Activated naive CD4-positive, alpha-beta T cell treated with anti-CD3 and anti-CD28 coated beads for 36 hours (primary cell): ENCODE measurements at places on chromosomes 3 and 15. TPM values are rescaled to one million over a fixed set of nuclear protein-coding genes. Genes with fewer than 3 reads are reported as not detected.

The GCSAM gene
- total RNA-seq: 14.6 TPM

DNA sequence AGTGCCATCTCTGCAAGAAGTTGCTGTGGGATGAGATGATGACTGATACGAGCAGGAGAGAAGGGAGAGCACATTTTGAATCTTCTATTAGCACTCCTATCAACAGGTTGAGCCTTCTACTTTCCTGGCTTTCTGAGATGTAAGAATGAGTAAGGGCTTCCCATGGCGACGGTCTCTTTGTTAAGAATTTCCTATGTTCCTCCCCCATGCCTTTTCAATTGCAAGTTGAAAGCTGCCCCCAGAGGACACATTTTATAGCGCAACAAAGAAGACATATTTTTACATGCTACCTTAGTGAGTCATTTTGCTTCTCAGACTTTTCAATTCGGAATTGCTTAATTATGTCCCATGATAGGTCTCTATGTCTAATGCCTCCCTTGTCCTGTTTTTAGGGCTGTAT is 71.3 kb upstream of the LRTM1 start:
- H3K27me3 ChIP-seq: no peaks in the 10 kb centered on the region
- no peaks in the 10 kb centered on the region for H3K36me3 ChIP-seq
- no peak overlapping the region for H3K27ac ChIP-seq

GRCh38 chr3:11434017-11434526 is 161.9 kb downstream of the ATG7 start:
- no peak overlapping the region for H3K27ac ChIP-seq
- no peaks in the 10 kb centered on the region for H3K4me1 ChIP-seq
- H3K27me3 ChIP-seq: no peaks in the 10 kb centered on the region
- no peak overlapping the region for H3K4me3 ChIP-seq
- no peak for DNase-seq
- peaks cover 2% of the 10 kb centered on the region for H3K36me3 ChIP-seq

The SNRPA1 gene
- total RNA-seq: 205 TPM

The MYL3 gene
- total RNA-seq: not detected

DNA sequence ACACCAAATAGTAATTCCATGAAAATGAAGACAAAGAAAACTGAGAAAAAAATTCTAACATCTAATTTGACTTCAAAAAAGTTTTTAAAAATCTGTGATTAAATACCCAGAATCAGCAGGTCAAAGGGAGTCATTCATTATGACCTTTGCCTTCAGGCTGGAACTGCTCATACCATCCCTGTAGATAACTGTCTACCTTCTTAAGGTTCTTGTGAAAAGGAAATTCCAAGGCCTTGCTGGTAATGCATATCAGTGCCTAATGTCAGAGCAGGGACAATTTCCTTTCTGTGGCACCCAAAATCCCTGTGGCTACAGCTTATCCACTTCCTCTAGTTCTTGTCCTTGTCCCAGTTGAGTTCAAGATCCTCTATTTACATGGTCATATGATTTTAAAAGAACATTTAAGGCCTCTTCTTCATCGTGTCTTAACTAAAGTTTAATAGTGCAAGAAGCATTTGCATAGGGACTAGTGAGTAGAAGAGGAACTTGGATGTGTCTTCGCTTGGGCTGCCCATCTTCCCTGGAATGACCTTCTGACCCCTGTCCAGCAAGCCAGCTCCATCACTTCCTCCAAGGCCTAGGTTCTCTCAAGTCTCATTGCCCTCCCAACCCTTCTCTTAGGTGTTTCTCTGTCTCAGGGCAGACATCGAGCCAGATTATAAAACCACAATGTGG is 8.7 kb upstream of the PLCL2 start:
- H3K4me1 ChIP-seq: no peaks in the 10 kb centered on the region
- H3K36me3 ChIP-seq: no peaks in the 10 kb centered on the region
- no peak overlapping the region for H3K27ac ChIP-seq
- no peak overlapping the region for H3K4me3 ChIP-seq

GRCh38 chr15:92675485-92675884 is 19.9 kb upstream of the FAM174B start:
- no peaks in the 10 kb centered on the region for H3K4me1 ChIP-seq
- no peak for DNase-seq
- H3K27me3 ChIP-seq: peaks cover 4% of the 10 kb centered on the region
- no peaks in the 10 kb centered on the region for H3K36me3 ChIP-seq
- no peak overlapping the region for H3K4me3 ChIP-seq
- no peak overlapping the region for H3K27ac ChIP-seq

GRCh38 chr3:105883798-105884377 is 15.1 kb upstream of the CBLB start:
- H3K4me3 ChIP-seq: peak overlapping the region; percentile 5
- H3K27me3 ChIP-seq: no peaks in the 10 kb centered on the region
- DNase-seq: no peak
- H3K27ac ChIP-seq: no peak overlapping the region
- peaks cover 14% of the 10 kb centered on the region for H3K4me1 ChIP-seq
- H3K36me3 ChIP-seq: no peaks in the 10 kb centered on the region

DNA sequence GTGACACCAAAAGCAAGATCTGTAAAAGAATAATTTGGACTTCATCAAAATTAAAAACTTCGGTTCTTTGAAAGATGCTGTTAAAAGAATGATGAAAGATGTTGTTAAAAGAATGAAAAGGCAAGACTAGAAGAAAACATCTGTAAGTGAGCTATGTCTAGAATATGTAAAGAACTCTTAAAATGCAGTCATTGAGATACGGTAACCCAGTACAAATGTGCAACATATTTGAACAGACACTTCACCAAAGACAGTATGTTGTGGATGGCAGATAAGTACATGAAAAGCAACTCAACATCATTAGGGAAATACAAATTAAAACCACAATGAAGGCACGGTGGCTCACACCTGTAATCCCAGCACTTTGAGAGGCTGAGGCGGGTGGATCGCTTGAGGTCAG is 139.5 kb downstream of the LRIG1 start:
- no peak for DNase-seq
- no peak overlapping the region for H3K4me3 ChIP-seq
- peaks cover 3% of the 10 kb centered on the region for H3K36me3 ChIP-seq
- no peak overlapping the region for H3K27ac ChIP-seq

The SCAMP5 gene
- total RNA-seq: 0.38 TPM

- H3K4me1 ChIP-seq: peaks cover 30% of the 10 kb centered on the region
- no peak overlapping the region for H3K27ac ChIP-seq
- H3K27me3 ChIP-seq: peaks cover 9% of the 10 kb centered on the region
Measured at GRCh38 chr3:38027466-38028465, 1.7 kb downstream of the PLCD1 start.

- no peak for DNase-seq
- peaks cover 13% of the 10 kb centered on the region for H3K27me3 ChIP-seq
- H3K36me3 ChIP-seq: no peaks in the 10 kb centered on the region
- H3K4me3 ChIP-seq: no peak overlapping the region
Measured at GRCh38 chr15:38847666-38848065, 283.1 kb upstream of the RASGRP1 start.

The EPHB3 gene
- total RNA-seq: not detected

The WDR49 gene
- not detected for total RNA-seq

DNA sequence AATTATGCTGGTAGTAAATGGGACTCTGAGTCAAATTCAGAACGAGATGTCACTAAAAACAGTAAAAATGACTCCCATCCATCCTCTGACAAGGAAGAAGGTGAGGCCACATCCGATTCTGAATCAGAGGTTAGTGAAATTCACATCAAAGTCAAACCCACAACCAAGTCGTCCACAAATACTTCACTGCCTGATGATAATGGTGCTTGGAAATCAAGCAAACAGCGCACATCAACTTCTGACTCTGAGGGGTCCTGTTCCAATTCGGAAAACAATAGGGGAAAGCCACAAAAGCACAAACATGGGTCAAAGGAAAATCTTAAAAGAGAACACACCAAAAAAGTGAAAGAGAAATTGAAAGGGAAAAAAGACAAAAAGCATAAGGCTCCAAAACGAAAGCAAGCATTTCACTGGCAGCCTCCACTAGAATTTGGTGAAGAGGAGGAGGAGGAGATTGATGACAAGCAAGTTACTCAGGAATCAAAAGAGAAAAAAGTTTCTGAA is 15.1 kb upstream of the ZBTB47 start:
- H3K27ac ChIP-seq: no peak overlapping the region
- peak; percentile 70 for DNase-seq
- peaks cover 21% of the 10 kb centered on the region for H3K4me1 ChIP-seq
- H3K4me3 ChIP-seq: no peak overlapping the region

The GABRB3 gene
- total RNA-seq: not detected

DNA sequence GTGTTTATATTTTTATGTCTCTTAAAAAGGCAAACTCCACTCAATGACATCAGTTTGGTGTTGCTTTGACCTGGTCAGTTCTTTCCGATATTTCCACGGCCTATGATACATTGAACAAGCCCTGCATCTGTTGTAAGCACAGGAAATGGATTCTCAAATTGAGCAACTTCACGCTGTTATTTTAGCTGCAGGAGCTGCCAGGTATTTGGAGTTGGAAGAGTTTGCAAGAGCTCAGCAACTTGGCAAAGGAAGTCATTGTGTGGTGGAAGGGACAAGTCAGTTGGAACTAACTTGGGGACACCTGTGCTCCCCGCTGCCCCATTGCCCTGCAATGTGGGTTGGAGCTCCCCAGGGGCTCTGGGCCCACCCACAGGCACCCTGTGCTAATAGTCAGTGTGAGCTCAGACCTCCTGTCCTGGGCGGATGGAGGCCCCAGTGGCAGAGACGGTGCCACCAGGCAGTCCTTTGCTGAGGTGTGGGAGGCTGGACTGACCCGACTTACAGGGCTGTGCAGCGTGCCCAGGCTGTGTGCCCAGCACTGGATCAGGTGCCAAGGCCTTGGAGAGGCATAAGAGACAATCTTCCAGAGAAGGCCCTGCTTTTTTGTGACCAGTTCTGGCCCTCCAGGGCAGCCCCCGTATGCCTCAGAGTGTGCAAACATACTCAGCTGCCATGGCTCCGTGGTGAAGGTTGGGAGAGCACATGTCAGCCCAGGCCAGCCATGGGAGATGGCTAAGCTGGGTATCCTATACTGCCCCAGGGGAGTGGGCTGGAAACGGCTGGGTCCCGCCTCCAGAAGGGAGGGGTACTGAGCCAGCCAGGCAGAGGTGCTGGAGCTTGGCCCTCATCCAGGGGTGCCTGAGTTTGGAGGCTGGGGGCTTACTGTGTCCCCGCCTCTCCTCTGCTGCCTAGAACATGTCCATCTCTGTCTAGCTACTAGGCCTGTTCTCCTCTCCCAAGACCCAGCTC is 43.5 kb downstream of the KY start:
- H3K27me3 ChIP-seq: no peaks in the 10 kb centered on the region
- no peaks in the 10 kb centered on the region for H3K4me1 ChIP-seq
- no peaks in the 10 kb centered on the region for H3K36me3 ChIP-seq
- no peak overlapping the region for H3K27ac ChIP-seq

DNA sequence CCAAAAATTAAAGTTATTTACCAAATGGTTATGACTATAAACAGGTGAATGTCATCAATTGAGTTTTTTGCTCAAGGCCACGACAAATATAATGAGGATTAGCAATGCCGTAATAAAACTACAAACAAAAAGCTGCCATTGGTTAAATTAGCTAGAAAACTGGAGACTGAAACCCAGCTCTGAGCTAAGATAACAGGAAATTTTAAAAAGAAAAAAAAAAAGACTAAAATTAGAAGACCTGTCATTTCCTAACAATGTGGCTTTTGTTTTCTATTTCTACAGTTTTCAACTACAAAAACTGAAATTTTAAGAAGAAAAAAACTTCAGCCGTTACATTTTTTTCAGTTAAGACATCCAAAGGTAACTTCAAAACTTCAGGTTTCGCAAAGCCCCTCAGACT is 9.7 kb downstream of the SLC12A6 start:
- peaks cover 4% of the 10 kb centered on the region for H3K36me3 ChIP-seq
- H3K4me3 ChIP-seq: peak overlapping the region; percentile 62
- no peak for DNase-seq
- H3K27me3 ChIP-seq: no peaks in the 10 kb centered on the region
- H3K4me1 ChIP-seq: peaks cover 71% of the 10 kb centered on the region
- H3K27ac ChIP-seq: peak overlapping the region; percentile 91

DNA sequence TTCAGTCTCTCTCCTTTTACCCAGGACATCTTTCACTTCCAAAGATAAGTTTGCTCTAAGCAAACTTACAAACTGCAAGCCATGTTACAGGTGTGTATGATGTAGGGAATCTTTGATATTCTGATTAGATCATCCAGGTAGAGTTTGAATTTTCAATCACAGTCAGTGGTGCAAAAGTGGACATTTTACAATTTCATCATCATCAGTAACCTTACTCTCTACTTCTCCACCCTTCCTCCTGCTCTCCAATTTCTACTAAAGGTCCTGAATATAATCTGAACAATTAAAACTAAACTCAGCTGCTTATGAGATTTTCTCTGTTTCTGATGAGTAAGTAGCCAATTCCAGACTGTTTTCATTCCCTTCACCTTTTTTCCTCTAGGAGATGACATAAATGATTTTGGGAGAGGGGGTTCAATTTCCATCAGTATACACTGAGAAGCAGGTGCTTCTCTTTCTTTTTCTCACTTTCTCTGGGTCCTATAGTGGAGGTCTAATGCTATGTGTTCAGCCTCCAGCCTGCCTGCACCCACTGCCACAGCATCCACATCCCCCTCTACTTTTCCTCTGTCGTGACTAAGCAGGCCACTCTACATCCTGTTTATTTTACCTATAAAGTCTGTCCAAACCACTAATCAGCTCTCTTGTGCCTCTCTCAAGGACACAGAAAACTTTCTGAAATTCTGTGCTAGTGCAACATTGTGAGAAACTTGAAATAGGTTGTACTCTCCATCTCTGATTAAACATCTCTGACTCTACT is 27.6 kb downstream of the SUCNR1 start:
- H3K4me1 ChIP-seq: peaks cover 6% of the 10 kb centered on the region
- no peak overlapping the region for H3K4me3 ChIP-seq
- H3K27me3 ChIP-seq: peaks cover 3% of the 10 kb centered on the region
- DNase-seq: no peak
- H3K27ac ChIP-seq: no peak overlapping the region

The EAF2 gene
- 8.2 TPM for total RNA-seq

- no peaks in the 10 kb centered on the region for H3K27me3 ChIP-seq
- H3K4me1 ChIP-seq: peaks cover 13% of the 10 kb centered on the region
- H3K27ac ChIP-seq: no peak overlapping the region
Measured at GRCh38 chr15:33150971-33151370, 43.5 kb downstream of the FMN1 start.

GRCh38 chr3:129938140-129938930 is 36.2 kb upstream of the TRH start:
- H3K4me1 ChIP-seq: peaks cover 2% of the 10 kb centered on the region
- H3K27me3 ChIP-seq: no peaks in the 10 kb centered on the region
- DNase-seq: no peak
- H3K27ac ChIP-seq: no peak overlapping the region

The EAF1 gene
- total RNA-seq: 20.6 TPM

GRCh38 chr3:132881756-132882409 is 156.3 kb upstream of the TMEM108 start:
- no peaks in the 10 kb centered on the region for H3K4me1 ChIP-seq
- H3K27me3 ChIP-seq: no peaks in the 10 kb centered on the region
- H3K4me3 ChIP-seq: no peak overlapping the region
- no peak overlapping the region for H3K27ac ChIP-seq
- DNase-seq: no peak

DNA sequence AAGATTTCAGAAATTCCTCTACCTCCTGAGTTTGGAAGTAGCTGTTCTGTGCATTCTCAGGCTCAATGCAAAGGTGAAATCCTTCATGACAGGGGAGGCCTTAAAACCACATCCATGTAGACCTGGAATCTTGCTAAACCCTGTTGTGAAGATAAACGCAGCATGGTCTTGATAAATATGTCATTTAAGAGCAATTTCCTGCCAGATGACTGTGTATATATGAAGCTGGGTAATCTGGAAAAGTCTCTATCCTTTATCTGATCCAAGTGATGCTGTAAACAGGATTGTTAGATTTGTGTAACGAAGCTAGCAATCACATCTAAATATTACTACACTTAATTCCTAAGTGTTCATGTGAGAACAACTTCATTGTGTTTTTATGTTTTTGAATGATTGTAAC is 9.1 kb downstream of the MCTP2 start:
- H3K4me1 ChIP-seq: peaks cover 38% of the 10 kb centered on the region
- H3K36me3 ChIP-seq: peaks cover 4% of the 10 kb centered on the region
- no peak for DNase-seq
- H3K27ac ChIP-seq: no peak overlapping the region

The GRIP2 gene
- total RNA-seq: not detected

The RTP4 gene
- total RNA-seq: 0.43 TPM
